ENCODE measurements at places on chromosomes 4 and X.

GRCh38 chrX:22300130-22300529, 27.4 kb downstream of the CBLL2 start:
- DNase-seq = no peak

GRCh38 chr4:139735381-139736273, 70.0 kb downstream of the MGST2 start:
- DNase-seq = no peak

DNA sequence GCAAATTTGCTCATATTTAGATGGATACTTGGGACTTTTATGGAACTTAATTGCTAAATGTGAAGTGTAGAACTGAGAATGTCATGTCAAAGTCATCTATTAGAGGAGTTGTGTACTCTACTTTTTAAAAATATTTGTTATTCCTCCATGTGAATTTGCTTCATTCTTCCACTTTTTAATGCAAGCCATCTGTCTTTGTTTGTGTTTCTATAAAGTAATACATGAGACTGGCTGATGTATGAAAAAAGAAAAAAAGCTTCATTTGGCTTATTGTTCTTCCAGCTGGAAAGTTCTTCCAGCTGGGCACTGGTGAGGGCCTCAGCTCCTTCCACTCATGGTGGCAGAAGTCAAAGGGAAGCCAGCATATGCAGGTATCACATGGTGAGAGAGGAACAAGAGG, 114.6 kb upstream of the GRID2 start:
- no peak for DNase-seq

GRCh38 chr4:78766650-78767049, 9.5 kb upstream of the BMP2K start:
- no peak for DNase-seq

- no peak for DNase-seq
Measured at GRCh38 chr4:76354517-76355473, 48.3 kb downstream of the STBD1 start.

- peak; percentile 9 for DNase-seq
Measured at GRCh38 chr4:140637836-140638235, 69.1 kb upstream of the UCP1 start.

- no peak for DNase-seq
Measured at GRCh38 chr4:89539374-89539773, 231.8 kb upstream of the GPRIN3 start.

GRCh38 chr4:56245547-56246232, 141.6 kb downstream of the AASDH start:
- DNase-seq = no peak

- no peak for DNase-seq
Measured at GRCh38 chr4:22987870-22988269, 295.1 kb downstream of the GBA3 start.

GRCh38 chr4:123166023-123166422, 230.6 kb upstream of the SPRY1 start:
- no peak for DNase-seq

GRCh38 chr4:73831569-73831968, 4.9 kb upstream of the CXCL6 start:
- no peak for DNase-seq

GRCh38 chr4:165464376-165464775, 85.6 kb downstream of the CPE start:
- no peak for DNase-seq

GRCh38 chrX:137573324-137574101, 7.6 kb downstream of the ZIC3 start:
- DNase-seq = no peak

GRCh38 chrX:24862343-24862742, 153.4 kb downstream of the ARX start:
- DNase-seq = no peak

GRCh38 chr4:7395645-7396044, 39.1 kb downstream of the PSAPL1 start:
- no peak for DNase-seq

DNA sequence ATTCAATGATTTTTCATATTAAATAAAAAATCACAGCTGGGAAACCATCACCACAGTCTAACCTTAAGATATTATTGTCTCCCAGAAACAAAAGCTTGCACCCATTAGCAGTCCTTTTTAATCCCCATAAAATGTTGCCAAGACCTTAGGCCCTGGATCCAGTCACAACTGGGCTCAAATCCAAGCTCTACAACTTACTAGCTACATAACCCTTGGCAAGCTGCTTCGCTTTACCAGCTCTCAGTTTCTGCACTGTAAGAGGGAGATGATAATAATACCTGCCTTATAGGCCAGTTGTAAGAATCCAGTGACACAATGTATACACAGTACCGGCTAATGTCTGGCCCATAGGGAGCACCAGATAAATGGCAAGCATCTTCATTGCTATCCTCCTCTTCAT, 400.9 kb upstream of the FGF13 start:
- DNase-seq = no peak

- DNase-seq = no peak
Measured at GRCh38 chr4:56874923-56875322, 32.8 kb upstream of the REST start.

- no peak for DNase-seq
Measured at GRCh38 chr4:73396993-73397972, 6.8 kb upstream of the ALB start.

- no peak for DNase-seq
Measured at GRCh38 chrX:74535086-74535407, 79.4 kb downstream of the RLIM start.

GRCh38 chr4:81509191-81509590, 37.5 kb upstream of the RASGEF1B start:
- no peak for DNase-seq

DNA sequence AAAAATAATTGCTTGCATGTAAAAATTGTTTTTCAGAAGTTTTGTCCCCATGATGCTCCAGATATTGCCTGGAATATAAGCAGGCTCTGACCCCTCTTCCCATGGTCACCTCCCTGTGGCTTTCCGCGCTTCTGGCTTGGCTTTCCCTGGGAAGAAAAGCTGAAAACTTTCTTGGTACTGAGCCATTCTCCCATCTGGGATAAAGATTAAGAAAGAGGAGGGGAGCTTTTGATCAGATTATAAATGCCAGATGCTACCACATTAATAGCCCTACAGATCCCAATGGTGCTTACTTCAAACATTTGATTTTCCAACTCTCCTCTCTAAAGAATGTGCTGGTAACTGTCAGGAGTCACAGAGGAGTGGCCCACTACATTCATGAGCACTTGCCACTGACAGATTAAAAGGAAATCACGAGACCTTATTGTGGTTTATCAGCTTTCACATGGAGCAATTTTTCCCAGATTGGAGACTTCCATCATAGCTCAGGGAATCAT, 54.4 kb upstream of the GAB1 start:
- DNase-seq = no peak

DNA sequence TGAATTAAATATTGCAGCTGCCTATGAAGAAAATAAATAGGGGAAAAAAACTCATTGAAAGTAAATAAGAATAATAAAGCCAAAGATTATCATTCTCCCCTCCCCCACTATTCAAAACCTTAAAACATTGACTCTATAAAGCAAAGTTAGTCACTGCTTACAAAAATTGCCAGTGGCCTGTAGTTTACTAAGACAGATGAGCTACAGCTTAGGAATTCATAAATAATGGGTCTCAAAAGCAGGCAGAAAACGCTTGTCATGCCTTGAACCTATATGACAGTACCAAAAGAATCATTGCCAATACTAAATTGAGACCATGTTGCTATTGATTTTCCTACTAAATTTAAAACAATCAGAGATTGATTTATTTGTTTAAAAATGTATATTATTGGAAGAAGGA, 78.9 kb downstream of the SLC10A7 start:
- no peak for DNase-seq

DNA sequence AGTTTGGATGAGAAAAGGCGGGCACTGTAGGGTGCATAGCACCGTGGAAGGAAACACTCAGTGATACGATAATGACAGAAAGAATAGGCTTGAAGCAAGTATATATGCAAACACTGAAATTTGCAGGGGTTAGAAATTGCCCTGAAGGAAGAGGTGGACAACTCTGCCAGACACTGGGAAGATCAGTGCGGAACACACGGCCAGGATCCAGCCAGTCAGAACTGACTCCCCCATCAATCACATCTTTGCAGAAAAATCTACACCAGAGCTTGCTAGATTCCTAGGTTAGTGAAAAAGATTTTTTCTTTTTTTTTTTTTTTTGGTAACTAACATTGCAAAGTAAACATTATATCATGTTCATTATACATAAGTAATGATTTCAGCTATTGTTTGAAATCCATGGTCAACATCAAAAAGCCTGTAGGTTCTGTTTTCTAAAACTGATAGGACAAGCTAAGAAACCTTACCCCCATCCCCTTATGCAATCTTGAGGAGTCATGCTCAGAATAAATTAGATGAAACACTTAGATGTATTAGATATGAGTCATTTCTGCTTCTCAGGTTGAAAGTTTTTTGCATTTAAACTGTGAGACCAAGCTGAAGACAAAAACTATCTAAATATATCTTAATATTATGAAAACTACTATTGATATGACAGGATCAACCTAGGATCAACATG, 38.9 kb downstream of the TRIML1 start:
- DNase-seq = no peak

DNA sequence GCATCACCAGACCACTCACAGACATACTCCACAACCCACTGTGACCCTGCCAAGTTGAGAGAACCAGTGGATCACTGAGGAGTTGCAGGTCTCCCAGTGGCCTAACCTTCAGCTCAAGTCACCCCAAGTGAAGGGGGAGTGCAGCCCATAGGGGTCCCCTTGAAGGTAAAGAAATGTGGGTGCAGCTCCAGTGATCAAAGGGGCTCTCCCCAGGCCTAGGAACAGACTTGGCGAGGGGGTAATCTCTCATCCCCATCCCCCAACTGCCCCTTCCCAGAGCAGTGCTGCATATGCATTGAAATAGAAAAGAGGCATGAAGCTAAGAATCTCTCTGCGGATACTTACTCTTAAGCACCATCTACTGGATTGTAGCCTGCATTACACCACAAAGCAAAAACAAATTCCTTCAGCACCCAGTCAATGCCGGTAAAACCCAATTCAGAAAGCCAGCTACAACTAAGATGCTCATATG, 27.0 kb downstream of the MAGEE1 start:
- DNase-seq = peak; percentile 2

DNA sequence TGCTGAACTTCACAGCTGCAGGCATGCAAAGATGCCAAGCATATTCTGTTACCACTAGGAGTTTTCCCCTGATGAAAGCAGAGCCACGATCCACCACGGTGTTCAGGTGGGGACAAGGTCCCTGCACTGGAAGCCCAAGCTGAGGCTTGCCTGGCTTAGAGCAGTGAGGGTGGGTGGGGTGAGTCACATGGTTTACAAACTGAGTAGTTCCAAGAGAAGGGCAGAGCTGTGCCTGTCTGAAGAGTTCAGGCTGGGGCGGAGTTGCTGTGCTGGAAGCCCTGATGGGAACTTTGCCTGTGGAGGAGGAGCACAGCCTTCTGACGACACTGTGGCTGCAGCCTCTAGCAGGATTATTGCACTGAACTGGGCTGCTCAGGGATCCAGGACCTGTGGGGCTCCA, 45.5 kb downstream of the FAM9B start:
- peak; percentile 23 for DNase-seq

DNA sequence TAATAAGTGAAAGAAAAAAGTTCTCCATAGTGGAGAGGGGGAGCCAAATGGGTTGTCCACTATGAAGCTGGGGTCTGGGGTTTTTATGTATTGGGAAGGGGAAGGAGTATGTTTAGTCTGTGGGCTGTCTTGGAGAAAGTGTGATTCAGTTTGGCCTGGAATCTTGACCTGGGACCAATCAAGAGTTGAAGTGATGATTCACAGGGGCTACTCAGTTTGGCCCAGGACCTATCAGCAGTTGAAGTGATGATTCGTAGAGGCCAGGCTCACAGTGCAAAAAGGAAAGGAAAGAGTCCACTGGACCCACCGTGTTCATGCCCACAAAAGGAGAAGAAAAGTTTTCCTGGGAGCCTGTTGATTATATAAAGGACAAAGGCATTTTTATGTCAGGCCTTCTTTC, 47.3 kb upstream of the RAB9B start:
- DNase-seq = no peak

- DNase-seq = no peak
Measured at GRCh38 chrX:19515615-19516105, 352 bp upstream of the MAP3K15 start.

- no peak for DNase-seq
Measured at GRCh38 chr4:155914782-155915181, 11.3 kb downstream of the TDO2 start.

DNA sequence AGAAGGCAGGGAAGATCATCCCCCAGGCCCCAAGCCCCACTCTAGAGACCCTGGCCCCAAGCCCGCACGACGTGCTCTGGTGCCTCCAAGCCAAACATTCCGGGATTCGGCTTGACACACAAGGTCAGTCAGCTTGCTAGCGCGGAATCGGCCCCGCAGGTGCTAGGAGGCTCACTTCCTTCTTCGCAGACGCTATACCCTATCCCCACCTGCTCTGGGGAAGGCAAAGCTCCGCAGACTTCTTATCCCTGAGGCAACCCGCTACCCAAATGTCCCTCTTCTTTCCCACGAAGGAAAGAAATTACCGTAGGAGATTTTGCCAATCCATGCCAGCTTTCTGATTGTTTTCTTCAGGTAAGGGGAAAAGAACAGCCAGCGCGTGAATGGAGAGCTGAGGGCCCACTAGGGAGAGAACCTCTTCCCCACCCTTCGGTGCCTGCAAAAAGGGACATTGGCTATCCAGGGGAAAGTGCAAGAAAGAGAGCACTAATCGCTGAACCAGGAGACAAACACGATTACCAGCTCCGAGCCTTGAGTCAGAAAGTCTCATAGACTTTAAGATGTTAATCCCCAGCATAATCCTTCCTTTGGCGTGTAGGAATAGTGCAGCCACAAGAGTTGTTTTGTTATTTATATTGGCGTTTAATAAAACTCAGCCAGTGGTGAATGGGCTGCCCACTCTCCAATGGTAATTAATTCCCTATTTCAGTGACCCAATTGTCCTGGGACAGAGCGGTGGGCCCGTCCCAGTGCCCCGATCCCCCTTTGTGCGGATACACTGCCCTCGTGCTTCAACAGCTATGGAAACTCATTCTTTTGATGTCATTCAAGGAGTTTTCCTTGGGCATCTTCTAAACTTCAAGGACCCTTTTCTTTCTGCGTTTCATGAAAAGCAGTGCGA, 5.4 kb upstream of the NEUROG2 start:
- no peak for DNase-seq

DNA sequence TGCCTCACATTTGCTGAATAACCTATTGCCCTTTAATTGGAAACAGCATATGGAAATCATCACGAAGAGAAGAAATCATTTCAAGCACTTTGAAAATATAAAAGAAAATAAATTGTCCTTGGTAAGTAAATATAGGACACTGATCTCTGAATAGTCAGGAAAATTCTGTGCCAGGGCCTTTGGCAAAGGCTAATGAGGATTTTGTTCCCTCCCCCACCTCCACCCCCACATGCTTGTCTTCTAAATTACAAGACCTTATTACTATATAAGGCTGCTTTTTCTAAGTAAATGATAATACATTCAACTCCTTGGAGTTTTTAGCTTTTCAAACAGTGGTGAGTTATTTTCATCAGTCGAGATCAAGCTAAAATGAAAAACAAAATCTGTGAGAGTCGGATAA, 15.8 kb downstream of the SYNPO2 start:
- DNase-seq = no peak

GRCh38 chrX:73561801-73562200, 1.2 kb upstream of the CHIC1 start:
- DNase-seq = no peak

GRCh38 chr4:62250100-62250499, 1050.0 kb downstream of the ADGRL3 start:
- no peak for DNase-seq

- DNase-seq = no peak
Measured at GRCh38 chrX:71650333-71650969, 16.9 kb upstream of the LOC101059915 start.

- no peak for DNase-seq
Measured at GRCh38 chrX:72693477-72693876, 20.6 kb downstream of the PHKA1 start.

- no peak for DNase-seq
Measured at GRCh38 chr4:74794382-74795010, at the start of gene BTC. Gene BTC, minus strand, starts transcription at chr4:74794523. Its CDS starts 198 bp downstream, at chr4:74794325.

Measured in activated CD4-positive, alpha-beta T cell treated with anti-CD3 and anti-CD28 coated beads for 4 hours (primary cell).